ENCODE measurements at places on chromosomes 2 and 18. TPM values are rescaled to one million over a fixed set of nuclear protein-coding genes. Genes with fewer than 3 reads are reported as not detected.

The TBC1D8 gene
- total RNA-seq, result 15.8 TPM

DNA sequence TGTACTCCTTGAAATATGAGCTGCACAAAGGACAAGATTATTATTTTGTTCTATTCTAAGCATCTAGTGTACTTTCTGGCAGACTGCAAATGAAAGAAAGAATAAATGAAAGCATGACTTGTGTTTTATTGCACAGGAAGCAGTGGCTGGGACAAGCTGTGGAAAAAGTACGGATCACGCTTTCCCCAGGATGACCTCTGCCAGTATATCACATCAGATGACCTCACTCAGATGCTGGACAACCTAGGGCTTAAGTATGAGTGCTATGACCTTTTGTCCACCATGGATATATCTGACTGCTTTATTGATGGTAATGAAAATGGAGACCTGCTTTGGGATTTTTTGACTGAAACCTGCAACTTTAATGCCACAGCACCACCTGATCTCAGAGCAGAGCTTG lies 49.4 kb downstream of the HNMT start:
- no peaks in the 10 kb centered on the region for H3K36me3 ChIP-seq
- no peaks in the 10 kb centered on the region for H3K4me1 ChIP-seq
- DNase-seq, result no peak
- H3K27ac ChIP-seq, result no peak overlapping the region
- H3K4me3 ChIP-seq, result no peak overlapping the region

DNA sequence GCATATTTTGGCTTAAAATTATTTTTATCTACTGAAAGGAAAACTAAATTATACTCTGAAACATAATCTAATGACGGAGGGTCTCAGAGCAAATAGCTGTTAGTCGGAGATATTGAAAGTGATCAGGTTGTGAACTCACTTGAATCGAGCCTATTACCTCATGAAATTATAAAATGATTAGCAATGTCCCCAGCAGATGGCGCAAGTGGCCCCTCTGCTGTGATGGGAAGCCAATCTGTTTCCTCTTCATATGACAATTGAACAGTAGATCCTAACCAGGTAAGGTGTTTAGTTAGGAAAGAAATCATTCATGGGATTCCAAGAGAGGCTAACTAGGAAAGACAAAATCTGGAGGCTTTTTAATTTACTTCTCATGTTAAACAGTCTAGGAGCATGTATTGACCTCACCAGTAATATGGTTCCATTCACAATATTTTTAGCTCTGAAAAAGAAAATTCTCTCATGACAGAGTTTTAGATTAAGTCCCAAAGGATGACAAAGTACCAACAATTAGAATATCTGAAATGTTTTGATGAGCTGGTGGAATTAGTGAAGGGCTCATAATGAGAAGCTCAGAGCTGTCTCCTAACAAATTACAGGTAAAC lies 29.9 kb upstream of the MPPE1 start:
- no peak overlapping the region for H3K4me3 ChIP-seq
- DNase-seq, result peak; percentile 79
- no peaks in the 10 kb centered on the region for H3K36me3 ChIP-seq
- H3K4me1 ChIP-seq, result no peaks in the 10 kb centered on the region

- H3K36me3 ChIP-seq, result no peaks in the 10 kb centered on the region
- no peaks in the 10 kb centered on the region for H3K27me3 ChIP-seq
- H3K27ac ChIP-seq, result no peak overlapping the region
- peak; percentile 55 for DNase-seq
- H3K4me3 ChIP-seq, result peak overlapping the region; percentile 50
- peaks cover 3% of the 10 kb centered on the region for H3K4me1 ChIP-seq
These were observed 302.0 kb downstream of the NCKAP5 start for GRCh38 chr2:133266041-133266925.

DNA sequence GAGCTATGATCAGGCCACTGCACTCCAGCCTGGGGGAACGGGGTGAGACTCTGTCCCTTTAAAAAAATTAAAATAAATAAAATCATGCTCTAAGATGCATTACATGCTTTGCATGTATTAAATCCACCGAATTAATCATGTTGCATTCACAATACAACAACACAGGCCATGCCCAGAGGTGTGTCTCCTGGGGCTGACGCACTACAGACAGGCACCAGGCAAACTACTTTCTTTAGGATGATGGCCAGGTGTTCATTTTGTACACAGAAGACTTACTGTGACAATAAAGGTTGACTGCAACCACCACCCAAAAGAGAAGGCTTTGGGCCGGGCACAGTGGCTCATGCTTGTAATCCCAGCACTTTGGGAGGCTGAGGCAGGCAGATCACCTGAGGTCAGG lies 226.8 kb upstream of the PXDN start:
- H3K4me3 ChIP-seq, result no peak overlapping the region
- H3K36me3 ChIP-seq, result no peaks in the 10 kb centered on the region
- H3K27me3 ChIP-seq, result no peaks in the 10 kb centered on the region
- no peak for DNase-seq

The BCL2 gene
- 33.5 TPM for total RNA-seq

DNA sequence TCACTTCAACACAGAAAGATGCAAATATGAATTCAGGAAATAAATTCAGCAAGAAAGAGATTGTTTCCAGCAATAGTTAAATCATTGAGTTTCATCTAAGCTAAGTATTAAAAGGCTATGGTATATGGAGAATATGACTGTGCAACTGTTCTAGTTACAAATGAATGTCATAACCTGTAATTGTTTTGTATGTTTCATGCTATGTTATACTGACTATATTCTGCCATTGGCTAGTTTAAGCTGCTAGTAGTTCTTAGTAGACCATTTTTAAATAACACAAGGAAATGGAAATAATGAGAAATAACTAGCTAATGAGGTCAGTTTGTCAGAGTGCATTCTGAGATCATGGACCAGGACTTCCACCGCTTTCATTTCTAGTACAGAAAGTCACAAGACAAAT lies 1154.9 kb upstream of the TMEFF2 start:
- DNase-seq, result no peak
- no peaks in the 10 kb centered on the region for H3K36me3 ChIP-seq
- H3K27ac ChIP-seq, result no peak overlapping the region
- no peak overlapping the region for H3K4me3 ChIP-seq
- H3K4me1 ChIP-seq, result no peaks in the 10 kb centered on the region

The FTCDNL1 gene
- 1.2 TPM for total RNA-seq

DNA sequence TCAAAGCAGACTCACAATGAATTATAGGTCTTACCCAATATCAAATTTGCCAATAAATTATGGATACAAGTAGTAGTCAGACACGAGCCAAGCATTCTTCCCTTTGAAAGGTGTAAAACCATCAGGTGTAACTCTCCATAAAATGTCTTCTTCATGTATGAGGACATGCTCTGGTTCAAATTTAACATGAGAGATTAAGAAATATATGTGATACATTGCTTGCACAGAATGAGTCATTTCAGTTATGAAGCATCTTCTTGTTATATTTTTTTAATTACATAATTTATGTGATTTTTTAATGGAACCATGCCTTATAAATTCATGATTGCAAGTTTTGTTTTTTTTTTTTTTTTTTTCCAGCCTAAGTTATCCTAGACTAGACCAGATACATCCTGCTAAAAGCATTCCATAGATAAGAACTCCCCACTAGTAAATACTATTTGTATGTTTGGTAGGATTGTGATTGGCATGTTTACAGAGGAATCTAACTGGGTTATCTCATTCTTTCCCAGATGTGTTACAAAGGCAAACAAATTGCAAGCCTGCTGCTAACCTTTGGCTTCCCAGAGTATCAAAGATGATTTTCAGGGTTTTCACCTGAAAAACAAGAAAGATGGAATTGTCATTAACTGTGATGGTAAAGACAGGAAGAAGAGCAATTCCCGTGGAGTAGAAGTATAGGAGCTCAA lies 621.9 kb downstream of the XIRP2 start:
- H3K27ac ChIP-seq, result no peak overlapping the region
- H3K27me3 ChIP-seq, result no peaks in the 10 kb centered on the region
- no peak overlapping the region for H3K4me3 ChIP-seq
- no peaks in the 10 kb centered on the region for H3K36me3 ChIP-seq
- no peak for DNase-seq
- H3K4me1 ChIP-seq, result no peaks in the 10 kb centered on the region

DNA sequence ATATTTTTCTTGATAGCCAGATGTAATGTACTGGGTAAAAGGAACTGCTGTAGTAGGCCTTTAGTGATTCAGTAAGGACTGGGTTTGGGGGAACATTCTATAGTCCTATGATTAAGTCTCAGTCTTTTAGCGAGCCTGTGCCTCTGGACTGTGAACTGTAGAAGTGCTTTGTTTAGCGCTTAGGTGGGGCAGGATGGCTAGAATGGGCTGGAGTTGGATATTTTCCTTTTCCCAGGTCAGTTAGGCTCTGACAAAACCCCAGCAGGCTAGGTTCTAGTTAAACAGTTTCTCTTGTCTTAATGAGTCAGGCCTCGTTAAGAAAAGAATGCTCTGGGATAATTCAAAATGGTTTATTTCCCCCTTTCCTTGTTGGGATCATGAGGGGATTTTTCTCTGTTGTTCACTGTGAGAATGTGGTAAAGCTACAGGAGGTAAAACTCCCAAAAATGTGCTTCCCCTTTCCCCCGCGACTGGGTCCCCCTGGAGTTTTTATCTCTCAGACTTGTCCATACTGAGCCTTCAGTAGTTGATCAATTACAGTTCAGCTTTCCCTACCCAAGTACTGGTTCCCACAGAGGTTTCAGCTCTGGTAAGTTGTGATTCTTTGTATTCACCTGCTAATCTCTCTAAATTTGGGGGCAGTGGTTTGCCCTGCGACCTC lies 31.5 kb downstream of the EHBP1 start:
- no peaks in the 10 kb centered on the region for H3K36me3 ChIP-seq
- DNase-seq, result no peak
- H3K4me3 ChIP-seq, result no peak overlapping the region
- no peaks in the 10 kb centered on the region for H3K27me3 ChIP-seq
- H3K4me1 ChIP-seq, result peaks cover 9% of the 10 kb centered on the region

The CCDC142 gene
- total RNA-seq, result 23.4 TPM

The CXCR1 gene
- total RNA-seq, result not detected

GRCh38 chr2:71821856-71822255 lies 325.8 kb downstream of the CYP26B1 start:
- H3K36me3 ChIP-seq, result no peaks in the 10 kb centered on the region
- no peak for DNase-seq
- H3K4me1 ChIP-seq, result no peaks in the 10 kb centered on the region
- no peak overlapping the region for H3K4me3 ChIP-seq

The ZNF396 gene
- 0.83 TPM for total RNA-seq

DNA sequence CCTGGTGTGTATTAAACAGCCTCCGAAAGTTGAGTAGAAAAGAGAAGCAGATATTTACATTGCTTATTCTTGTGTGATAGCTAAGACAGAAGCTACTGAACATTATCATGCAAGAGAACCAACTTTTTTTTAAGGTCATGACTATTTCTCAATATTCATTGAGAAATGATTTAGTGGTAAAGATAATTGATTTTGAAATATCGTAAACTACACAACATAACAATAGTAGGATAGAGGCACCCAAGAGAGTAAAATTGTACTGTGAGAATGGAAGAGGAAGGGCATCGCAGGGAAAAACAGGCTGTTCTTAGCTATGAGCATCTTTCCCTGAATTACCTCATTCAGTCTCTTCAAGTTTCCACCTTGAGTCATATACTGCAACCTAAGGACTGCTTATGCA lies 25.2 kb downstream of the HRH4 start:
- no peak overlapping the region for H3K4me3 ChIP-seq
- DNase-seq, result no peak
- no peaks in the 10 kb centered on the region for H3K36me3 ChIP-seq
- no peak overlapping the region for H3K27ac ChIP-seq
- no peaks in the 10 kb centered on the region for H3K27me3 ChIP-seq

The DHRS9 gene
- not detected for total RNA-seq

DNA sequence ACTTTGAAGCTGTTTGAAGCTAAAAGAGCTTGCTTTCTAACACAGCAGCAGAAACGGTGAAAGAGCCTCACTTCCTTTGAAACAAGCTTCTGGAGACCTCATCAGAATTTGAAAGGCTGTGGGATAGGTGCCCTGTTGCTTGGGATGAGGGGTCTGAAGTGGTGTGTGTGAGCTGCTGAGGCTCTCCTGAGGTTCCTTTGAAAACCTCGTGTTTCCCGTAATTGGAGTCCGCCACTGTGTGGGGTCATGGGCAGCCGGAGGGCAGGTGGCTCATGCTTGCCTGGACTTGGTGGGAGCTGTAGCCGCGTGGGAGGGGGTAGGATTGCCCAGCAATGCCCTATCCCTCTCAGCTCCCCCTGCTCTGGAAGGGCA lies 34.4 kb downstream of the CABLES1 start:
- H3K36me3 ChIP-seq, result no peaks in the 10 kb centered on the region
- DNase-seq, result no peak
- H3K4me1 ChIP-seq, result peaks cover 3% of the 10 kb centered on the region
- H3K4me3 ChIP-seq, result no peak overlapping the region
- no peaks in the 10 kb centered on the region for H3K27me3 ChIP-seq
